ENCODE measurements at places on chromosomes 4 and X. TPM values are rescaled to one million over a fixed set of nuclear protein-coding genes. Genes with fewer than 3 reads are reported as not detected.

Gene STBD1
- 11.1 TPM for total RNA-seq

Gene ARHGAP24
- total RNA-seq, result 55.3 TPM

Gene NKAP
- total RNA-seq, result 11.4 TPM

Gene GLRA3
- total RNA-seq, result not detected

Gene CTAG2
- not detected for total RNA-seq

Gene EFHC2
- 2.5 TPM for total RNA-seq

Gene SRP72
- total RNA-seq, result 66.6 TPM

Gene YY2
- 2.4 TPM for total RNA-seq

Gene COL4A5
- 9.3 TPM for total RNA-seq

GRCh38 chr4:168124008-168124641 lies 31.8 kb downstream of the ANXA10 start:
- no peaks in the 10 kb centered on the region for H3K4me1 ChIP-seq
- H3K36me3 ChIP-seq, result no peaks in the 10 kb centered on the region
- H3K27me3 ChIP-seq, result no peaks in the 10 kb centered on the region
- no peak overlapping the region for H3K27ac ChIP-seq
- DNase-seq, result no peak

DNA sequence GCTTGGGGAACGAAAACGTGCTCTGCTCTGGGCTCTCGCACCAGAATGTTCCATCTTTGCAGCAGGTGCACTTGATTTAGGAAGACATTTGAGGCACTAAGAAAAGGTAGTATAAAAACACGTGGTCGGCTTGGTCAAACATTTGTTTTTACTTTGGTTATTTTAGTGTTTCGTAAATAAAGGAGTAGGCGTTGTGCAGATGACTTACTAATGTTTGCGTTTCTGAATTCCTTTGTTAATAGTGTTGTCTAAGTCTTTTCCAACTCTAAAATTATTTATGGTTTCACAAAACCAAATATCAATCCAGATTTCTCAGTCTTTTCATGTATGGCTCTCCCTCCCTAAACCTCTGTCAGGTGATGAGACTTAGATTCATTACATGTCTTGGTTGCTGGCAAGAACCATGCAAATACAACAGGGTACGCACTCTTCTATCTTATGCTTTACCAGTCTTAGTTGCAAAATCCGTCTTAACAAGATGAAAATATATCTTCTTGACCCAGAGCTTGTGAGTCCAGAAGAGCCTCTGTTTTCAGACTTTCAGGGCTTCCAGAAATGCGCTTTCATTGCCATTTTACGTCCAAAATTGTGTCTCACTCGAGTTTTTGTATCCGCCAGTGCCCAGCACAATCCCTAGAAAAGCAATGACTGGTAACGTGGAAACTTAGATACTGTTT lies 686 bp downstream of the MTHFD2L start:
- peaks cover 25% of the 10 kb centered on the region for H3K4me1 ChIP-seq
- peak overlapping the region; percentile 55 for H3K4me3 ChIP-seq
- H3K27me3 ChIP-seq, result no peaks in the 10 kb centered on the region
- H3K36me3 ChIP-seq, result peaks cover 17% of the 10 kb centered on the region

GRCh38 chr4:187470061-187470460 lies 525.5 kb upstream of the ZFP42 start:
- no peak overlapping the region for H3K4me3 ChIP-seq
- DNase-seq, result no peak
- no peaks in the 10 kb centered on the region for H3K27me3 ChIP-seq
- H3K4me1 ChIP-seq, result no peaks in the 10 kb centered on the region
- H3K36me3 ChIP-seq, result no peaks in the 10 kb centered on the region
- H3K27ac ChIP-seq, result no peak overlapping the region

DNA sequence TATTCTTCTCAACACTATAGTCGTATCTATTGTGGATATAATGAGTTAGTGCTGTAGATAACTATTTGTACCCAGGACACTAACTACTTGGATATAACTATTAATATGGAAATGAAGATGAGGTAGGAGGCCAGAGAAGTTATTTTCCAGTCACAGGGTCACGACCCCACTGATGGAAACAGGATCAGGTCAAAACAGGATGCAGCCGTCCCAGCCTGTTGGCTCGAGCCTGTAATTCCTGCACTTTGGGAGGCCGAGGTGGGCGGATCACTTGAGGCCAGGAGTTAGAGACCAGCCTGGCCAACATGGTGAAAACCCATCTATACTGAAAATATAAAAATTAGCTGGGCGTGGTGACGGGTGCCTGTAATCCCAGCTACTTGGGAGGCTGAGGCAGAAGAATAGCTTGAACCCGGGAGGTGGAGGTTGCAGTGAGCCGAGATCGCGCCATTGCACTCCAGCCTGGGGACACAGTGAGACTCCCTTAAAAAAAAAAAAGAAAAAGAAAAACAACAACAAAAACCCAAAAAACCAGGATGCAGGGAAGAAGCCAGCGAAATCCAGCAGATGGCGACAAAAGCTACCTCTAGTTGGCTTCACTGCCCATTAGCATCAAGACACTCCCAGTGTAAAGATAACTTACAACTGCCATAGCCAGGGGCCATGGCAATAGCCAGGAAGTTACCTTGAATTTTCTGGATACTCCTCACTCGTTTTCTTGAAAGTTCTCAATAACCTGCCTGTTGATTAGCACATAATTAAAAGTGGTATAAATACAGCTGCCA lies 37.9 kb upstream of the NKAP start:
- no peak overlapping the region for H3K27ac ChIP-seq
- no peaks in the 10 kb centered on the region for H3K4me1 ChIP-seq
- no peaks in the 10 kb centered on the region for H3K27me3 ChIP-seq
- DNase-seq, result no peak
- H3K4me3 ChIP-seq, result no peak overlapping the region
- H3K36me3 ChIP-seq, result no peaks in the 10 kb centered on the region

- no peak overlapping the region for H3K27ac ChIP-seq
- H3K4me3 ChIP-seq, result no peak overlapping the region
- H3K4me1 ChIP-seq, result no peaks in the 10 kb centered on the region
These were observed 822.1 kb upstream of the GALNTL6 start for GRCh38 chr4:170990989-170991589.

DNA sequence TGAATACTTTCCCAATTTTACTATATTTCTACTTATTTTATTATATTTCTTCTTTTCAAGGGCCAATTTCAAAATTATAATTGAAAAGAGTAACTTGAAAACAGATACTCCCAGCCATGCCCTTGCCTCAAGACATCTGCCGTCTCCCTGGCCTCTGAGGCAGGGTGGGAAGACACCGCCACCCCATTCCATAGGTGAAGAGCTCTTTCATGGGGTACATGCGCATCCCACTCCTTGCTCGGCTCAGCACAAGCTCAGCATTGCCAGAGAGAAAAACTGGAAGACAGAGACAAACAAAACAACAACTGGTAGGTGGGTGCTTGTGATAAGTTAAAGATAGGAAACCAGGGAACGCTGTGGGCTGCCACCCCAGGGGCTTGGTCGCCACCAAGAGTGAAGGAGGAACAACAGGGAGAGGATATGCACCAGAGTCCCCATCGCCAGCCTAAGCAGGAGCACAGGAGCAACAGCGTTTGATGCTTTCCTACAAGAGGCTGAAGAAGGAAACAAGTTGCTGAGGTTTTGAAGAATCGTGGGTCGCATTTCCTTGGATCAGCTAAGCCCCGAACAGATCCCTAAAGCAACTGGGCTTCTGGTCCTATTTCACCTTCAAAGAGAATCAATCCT lies 11.3 kb downstream of the TMEM154 start:
- no peak for DNase-seq
- no peaks in the 10 kb centered on the region for H3K36me3 ChIP-seq
- no peak overlapping the region for H3K27ac ChIP-seq
- H3K4me1 ChIP-seq, result no peaks in the 10 kb centered on the region
- H3K4me3 ChIP-seq, result no peak overlapping the region

DNA sequence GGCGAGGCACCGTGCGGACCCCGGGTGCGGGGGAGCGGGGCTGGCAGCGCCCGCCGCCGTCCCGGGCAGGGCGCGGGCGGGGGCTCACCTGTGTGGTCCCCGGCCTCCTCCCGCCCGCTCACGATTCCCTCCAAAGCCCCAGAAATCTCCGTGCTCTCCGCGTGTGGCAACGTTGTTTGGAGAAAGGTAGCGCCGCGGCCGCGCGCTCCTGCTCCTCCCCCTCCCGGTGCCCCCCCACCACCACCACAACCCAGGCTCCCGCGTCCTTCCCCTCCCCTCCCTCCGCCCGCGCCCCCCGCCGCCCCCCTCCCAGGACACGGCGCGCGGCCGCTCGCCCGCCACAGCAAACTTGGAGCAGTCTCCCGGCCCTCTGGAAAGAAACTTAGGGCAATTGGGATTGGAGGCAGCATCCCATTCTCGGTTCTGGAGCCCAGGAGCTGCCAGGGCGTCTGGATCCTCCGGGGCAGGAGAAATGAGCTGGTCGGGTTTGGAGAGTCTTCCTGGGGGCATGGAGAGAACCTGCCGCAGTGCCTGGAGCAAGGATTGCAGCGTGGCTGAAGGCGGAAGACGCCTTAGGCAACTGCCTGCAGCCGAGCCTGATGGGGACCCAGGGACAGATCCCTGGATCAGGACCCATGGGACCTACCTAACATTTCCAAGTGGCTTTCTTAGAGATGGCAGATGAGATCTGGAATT lies 855 bp downstream of the KLF3 start:
- peak; percentile 52 for DNase-seq
- H3K4me1 ChIP-seq, result peaks cover 37% of the 10 kb centered on the region
- no peaks in the 10 kb centered on the region for H3K27me3 ChIP-seq
- H3K36me3 ChIP-seq, result no peaks in the 10 kb centered on the region

GRCh38 chrX:7925867-7926472 lies 1.2 kb downstream of the PNPLA4 start:
- no peak for DNase-seq
- no peak overlapping the region for H3K4me3 ChIP-seq
- H3K27me3 ChIP-seq, result no peaks in the 10 kb centered on the region
- no peaks in the 10 kb centered on the region for H3K4me1 ChIP-seq
- H3K36me3 ChIP-seq, result peaks cover 7% of the 10 kb centered on the region

DNA sequence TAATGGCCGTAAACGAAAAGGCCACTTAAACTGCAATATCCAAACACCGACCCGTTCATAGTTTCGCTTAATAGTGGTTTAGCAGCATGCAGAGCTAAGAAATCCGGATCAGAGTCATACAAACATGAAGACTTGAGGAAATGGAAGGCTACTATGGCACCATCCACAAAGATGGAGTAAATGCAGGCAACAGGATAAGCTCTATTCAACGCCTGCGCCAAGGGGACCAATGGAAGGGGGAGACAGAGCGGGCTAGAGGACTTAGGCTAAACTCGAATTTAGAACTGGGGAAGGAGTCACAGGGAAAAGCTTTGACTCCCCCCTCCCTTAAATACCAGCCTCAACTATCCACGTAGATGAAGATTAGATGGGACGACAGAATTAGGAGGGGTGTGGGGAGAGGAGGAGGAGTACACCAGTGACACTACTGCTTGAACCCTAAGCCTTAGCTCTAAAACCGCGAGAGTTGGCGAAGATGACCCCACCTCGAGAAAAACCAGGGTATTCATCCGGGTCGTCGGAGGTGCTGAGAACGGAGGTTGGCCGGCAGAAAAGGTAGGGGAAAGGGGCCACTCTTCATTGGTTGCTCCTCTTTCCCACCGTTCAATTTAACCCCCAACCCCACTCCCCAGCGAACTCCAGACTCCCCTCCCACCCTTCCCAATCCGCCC lies 3.5 kb downstream of the HUWE1 start:
- H3K27ac ChIP-seq, result peak overlapping the region; percentile 94
- DNase-seq, result no peak
- peaks cover 24% of the 10 kb centered on the region for H3K4me1 ChIP-seq
- H3K36me3 ChIP-seq, result no peaks in the 10 kb centered on the region
- H3K27me3 ChIP-seq, result no peaks in the 10 kb centered on the region
- peak overlapping the region; percentile 46 for H3K4me3 ChIP-seq

- no peaks in the 10 kb centered on the region for H3K4me1 ChIP-seq
- H3K27me3 ChIP-seq, result no peaks in the 10 kb centered on the region
- no peaks in the 10 kb centered on the region for H3K36me3 ChIP-seq
- DNase-seq, result no peak
- H3K4me3 ChIP-seq, result no peak overlapping the region
These were observed 502.5 kb downstream of the GRXCR1 start for GRCh38 chr4:43394976-43395375.

GRCh38 chr4:17497890-17498523 lies 13.9 kb downstream of the QDPR start:
- no peak overlapping the region for H3K4me3 ChIP-seq
- no peak overlapping the region for H3K27ac ChIP-seq
- peaks cover 83% of the 10 kb centered on the region for H3K36me3 ChIP-seq
- no peaks in the 10 kb centered on the region for H3K27me3 ChIP-seq
- peaks cover 7% of the 10 kb centered on the region for H3K4me1 ChIP-seq
- DNase-seq, result no peak

- no peaks in the 10 kb centered on the region for H3K4me1 ChIP-seq
- H3K27ac ChIP-seq, result peak overlapping the region; percentile 71
- H3K4me3 ChIP-seq, result no peak overlapping the region
- no peaks in the 10 kb centered on the region for H3K36me3 ChIP-seq
- DNase-seq, result peak; percentile 47
These were observed 4.5 kb upstream of the CXCR3 start for GRCh38 chrX:71622576-71623450.

- H3K27me3 ChIP-seq, result no peaks in the 10 kb centered on the region
- no peaks in the 10 kb centered on the region for H3K4me1 ChIP-seq
- DNase-seq, result no peak
- H3K4me3 ChIP-seq, result no peak overlapping the region
- H3K27ac ChIP-seq, result no peak overlapping the region
- H3K36me3 ChIP-seq, result no peaks in the 10 kb centered on the region
These were observed 196.7 kb downstream of the HS3ST1 start for GRCh38 chr4:11232015-11232414.
